SK-N-DZ (cell line): ENCODE measurements at places on chromosomes 13 and 19.

DNA sequence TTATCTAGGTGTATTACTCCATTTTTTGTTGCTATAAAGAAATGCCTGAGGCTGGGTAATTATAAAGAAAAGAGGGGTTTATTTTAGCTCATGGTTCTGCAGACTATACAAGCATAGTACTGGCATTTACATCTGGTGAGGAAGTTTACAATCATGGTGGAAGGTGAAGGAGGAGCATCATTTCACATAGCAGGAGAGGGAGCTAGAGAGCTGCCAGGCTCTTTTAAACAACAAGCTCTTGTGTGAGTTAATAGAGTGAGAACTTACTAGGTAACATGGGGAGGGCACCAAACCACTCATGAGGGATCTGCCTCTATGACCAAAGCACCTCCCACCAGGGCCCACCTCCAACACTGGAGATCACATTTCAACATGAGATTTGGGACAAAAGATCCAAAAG is 221.7 kb upstream of the GPC6 start:
- no peak for DNase-seq

GRCh38 chr13:39422845-39423565 is 180.0 kb downstream of the LHFPL6 start:
- DNase-seq: no peak

- DNase-seq: no peak
Measured at GRCh38 chr19:37929355-37929923, 22.4 kb downstream of the SIPA1L3 start.

- DNase-seq: no peak
Measured at GRCh38 chr13:40537146-40537895, 129.1 kb downstream of the FOXO1 start.

GRCh38 chr19:28465371-28466086 is 747.4 kb downstream of the UQCRFS1 start:
- DNase-seq: no peak

DNA sequence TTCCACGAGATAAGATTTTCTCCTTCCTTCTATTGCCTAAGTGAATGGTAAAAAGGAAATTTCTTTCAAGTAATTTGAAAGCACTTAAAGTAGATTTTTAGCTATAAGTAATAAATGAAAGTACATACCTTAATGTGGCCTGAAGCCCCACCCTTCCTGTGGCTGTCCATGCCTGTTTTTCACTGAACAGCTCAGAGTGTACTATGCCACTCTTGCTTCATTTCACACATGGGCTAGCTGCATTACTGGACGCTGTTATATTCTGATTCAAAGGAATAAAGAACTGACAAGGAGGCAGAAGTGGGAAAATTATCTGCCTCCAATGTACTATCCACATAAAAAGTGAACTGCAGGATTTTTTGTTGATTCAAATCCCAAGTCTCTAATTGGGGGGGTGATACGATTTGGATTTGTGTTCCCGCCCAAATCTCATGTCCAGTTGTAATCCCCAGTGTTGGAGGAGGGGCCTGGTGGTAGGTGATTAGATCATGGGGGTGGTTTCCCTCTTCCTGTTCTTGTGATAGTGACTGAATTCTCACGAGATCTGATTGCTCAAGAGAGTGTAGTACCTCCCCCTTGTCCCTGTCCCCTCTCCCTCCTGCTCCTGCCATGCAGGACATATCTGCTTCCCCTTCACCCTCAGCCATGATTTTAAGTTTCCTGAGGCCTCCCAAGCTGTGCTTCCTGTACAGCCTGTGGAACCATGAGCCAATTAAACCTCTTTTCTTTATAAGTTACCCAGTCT is 154.7 kb upstream of the SGCG start:
- peak; percentile 44 for DNase-seq

- DNase-seq: no peak
Measured at GRCh38 chr19:15453906-15454860, 4.4 kb upstream of the WIZ start.

DNA sequence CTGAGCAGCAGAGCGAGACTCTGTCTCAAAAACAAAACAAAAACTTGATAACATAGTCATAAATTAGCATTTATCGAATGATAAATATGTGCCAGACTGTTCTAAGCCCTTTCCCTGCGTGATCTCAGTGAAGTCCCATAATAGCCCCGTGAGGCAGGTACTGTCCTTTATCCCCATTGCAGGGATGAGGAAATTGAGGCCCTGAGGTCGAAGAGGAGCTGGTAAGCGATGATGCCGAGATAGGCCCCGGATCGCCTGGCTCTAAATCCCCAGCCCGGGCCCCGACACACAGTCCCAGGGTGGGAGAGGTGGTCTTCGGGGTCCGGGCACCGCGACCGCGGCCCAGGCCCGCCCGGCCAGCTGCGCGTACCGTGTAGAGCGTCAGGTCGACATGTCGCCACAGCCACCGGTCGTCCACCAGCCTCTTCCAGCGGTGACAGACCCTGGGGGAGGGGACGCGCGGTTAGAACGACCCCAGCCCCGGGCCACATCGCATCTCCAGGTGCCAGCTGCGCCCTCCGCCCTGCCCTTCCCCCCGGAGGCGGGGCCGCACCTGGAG is 625 bp downstream of the FBXL12 start:
- no peak for DNase-seq

DNA sequence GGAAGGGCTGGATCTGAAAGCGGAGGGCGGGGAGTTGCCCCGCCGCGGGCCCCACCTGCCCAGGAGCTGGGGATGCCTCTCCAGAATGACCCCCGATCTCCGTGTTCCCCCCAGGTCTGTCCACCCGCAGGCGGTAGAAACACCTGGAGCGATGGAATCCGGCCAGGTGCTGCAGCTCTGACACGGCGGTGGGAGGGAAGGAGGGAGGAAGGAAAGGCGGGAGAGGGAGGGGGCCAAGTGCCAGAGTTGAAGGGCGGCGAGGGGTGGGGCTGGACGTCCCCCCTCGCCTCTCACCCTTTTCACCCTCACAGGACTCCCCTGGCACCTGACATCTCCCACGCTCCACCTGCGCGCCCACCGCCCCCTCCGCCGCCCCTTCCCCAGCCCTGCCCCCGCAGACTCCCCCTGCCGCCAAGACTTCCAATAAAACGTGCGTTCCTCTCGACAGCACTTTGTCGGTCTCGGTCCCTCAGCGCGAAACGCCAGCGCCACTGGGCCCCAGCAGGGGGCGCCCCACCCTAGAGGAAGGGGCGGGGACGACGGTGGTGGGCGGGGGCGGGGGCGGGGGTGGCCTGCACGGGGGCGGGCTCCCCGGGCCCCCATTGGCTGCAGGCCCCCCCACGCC is 337 bp upstream of the FXYD7 start:
- DNase-seq: no peak

DNA sequence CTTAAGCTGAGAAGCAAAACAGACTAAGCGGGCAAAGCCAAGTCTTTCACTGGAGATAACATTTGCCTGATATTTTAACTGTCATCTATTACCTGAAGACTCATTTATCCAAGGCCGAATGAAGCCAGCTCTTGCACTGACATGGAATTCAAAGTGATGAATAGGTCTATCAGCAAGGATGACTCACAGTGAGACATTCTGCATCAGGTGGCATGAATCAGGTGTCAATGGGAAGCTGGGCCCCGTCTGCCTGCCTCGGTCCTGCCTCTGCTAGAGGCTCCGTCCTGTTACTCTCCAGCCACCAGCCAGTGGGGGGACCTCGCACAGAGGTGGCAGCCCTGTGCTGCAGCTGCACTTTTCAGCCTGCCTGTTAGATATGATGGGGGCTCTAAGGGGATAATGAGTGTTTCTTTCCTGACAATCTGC is 23.5 kb downstream of the STARD13 start:
- DNase-seq: peak; percentile 28

DNA sequence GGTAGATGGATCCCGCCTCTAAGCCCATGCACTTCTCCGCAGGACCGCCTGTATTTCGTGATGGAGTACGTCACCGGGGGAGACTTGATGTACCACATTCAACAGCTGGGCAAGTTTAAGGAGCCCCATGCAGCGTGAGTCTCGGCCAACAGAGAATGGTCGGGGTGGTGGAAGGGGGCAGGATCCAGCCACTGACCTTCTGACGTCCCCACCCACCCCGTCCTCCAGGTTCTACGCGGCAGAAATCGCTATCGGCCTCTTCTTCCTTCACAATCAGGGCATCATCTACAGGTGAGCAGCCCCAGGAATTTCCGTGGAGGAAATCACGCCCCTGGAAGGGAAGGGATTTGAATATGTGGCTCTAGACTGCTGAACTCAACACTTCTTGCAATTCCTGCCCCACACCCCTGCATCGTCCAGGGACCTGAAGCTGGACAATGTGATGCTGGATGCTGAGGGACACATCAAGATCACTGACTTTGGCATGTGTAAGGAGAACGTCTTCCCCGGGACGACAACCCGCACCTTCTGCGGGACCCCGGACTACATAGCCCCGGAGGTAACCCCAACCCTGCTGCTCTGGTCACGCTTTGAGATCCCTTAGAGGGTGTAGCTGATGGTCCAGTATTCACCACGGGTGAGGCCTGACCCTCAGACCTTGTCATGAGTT is 8.8 kb upstream of the CACNG7 start:
- no peak for DNase-seq

- DNase-seq: peak; percentile 41
Measured at GRCh38 chr19:35090506-35091214, 25.0 kb upstream of the FXYD3 start.

GRCh38 chr13:98184792-98185191 is 7.7 kb upstream of the RNF113B start:
- no peak for DNase-seq

DNA sequence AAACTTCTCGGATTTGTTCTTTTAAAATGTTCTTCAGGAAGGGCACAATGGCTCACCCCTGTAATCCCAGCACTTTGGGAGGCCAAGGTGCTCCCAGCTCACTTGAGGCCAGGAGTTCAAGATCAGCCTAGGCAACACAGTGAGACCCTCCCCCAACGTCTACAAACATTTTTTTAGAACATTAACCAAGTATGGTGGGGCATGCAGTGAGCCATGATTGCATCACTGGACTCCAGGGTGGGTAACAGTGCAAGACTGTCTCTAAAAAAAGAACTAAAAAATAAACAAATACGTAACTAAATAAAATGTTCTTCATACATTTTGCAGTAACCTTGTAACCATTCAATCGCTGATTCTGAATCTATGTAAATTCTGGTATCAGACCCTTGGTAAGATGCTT is 2.1 kb upstream of the IPO5 start:
- no peak for DNase-seq

DNA sequence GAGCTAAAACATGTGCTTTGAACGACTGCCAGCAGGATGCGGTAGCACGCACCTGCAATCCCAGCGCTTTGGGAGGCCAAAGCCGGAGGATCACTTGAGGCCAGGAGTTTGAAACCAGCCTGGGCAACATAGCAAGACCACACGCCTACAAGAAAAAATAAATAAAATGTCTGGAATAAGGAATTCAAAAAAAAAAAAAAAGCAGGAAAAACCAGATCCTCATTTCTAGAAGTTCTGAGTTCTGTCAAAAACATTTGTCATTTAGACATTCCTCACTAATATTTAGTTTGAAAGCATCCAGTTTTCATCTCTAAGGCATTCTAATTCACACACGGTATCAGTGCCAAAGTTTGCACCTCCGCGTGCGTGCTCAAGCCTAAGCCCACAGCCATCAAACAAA is 36.9 kb upstream of the USE1 start:
- no peak for DNase-seq

GRCh38 chr13:59793107-59793506 is 370.6 kb downstream of the DIAPH3 start:
- no peak for DNase-seq

- DNase-seq: no peak
Measured at GRCh38 chr19:48493718-48494401, 17.8 kb downstream of the LMTK3 start.

DNA sequence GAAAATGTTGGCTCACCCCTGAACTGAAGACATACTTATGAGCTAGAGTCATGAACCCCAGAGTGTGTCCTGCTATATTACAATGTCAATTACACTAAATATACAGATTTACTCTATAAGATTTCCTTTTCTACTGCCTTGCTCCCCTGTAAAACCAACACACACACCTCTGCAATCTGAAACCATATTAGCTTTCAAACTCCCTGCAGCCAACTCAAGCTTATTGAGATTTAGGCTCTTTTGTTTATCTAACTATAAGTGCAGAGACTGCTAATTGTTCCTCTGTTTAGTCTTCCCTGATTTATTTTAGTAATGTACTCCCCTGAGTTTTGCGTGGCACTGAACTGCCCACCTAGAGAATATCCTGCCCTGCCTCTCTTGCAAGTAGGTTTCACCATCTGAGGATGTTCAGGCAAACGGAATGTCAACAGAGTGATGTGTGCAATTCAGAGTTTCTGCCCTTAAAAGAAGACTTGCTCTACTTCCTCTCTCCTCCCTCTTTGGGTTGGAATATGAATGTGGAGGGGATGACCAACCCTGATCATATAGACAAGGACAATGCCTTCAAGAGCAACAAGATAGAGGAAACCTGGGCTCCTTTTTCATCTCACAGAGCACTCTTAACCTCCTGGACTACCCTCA is 22.3 kb downstream of the FAM216B start:
- DNase-seq: no peak

- no peak for DNase-seq
Measured at GRCh38 chr13:112782429-112783010, 92.7 kb downstream of the ATP11A start.

DNA sequence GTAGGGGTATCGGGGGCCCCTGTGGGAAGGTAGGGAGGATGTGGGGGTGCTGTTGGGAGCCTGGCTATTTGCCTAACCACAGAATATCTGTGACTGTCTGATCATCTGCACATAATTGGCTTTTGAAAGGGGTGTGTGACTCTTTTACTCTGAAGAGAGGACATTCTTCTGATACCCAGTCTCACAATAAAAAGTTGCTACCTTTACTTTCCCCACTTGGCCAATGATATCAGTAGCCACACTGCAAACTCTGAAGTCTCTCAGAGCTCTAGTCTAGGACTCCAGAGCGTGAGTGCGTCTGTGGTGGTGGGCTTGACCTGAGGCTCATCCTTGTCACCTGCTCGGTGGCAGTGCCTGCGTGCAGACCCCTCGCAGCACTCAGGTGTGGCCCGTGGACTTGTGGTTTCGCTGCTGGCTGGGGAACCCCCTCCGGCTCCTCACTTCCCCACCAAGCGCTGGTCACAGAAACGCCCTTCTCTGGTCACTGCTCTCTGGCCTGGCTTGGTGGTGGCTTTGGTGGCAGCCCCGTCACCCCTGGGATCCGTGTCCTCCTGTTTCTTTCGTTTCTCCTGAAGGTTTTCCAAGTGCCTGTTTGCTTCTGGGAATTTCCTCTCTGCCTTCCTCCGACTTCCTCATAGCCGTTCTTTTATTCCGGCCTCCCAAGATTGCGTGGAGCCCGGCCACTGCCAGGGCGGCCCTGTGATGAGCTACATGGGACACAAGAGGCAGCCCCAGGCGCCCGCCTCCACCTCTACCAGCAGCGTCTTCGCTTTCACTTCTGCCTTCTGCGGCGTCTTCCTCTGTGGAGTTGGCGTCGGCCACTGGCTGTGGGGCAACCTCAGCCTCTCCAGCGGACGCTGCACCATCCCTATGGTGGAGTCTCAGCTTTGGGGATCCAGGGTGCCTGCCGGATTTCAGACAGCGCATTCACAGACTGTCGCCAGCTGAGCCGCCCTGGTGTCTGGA is 78.0 kb downstream of the ATP11A start:
- DNase-seq: no peak

GRCh38 chr19:55247621-55248099 is 11.2 kb downstream of the PPP6R1 start:
- DNase-seq: no peak

- DNase-seq: no peak
Measured at GRCh38 chr13:24684600-24684998, 4.4 kb downstream of the ATP12A start.
